ENCODE measurements at places on chromosomes 11 and 22.

DNA sequence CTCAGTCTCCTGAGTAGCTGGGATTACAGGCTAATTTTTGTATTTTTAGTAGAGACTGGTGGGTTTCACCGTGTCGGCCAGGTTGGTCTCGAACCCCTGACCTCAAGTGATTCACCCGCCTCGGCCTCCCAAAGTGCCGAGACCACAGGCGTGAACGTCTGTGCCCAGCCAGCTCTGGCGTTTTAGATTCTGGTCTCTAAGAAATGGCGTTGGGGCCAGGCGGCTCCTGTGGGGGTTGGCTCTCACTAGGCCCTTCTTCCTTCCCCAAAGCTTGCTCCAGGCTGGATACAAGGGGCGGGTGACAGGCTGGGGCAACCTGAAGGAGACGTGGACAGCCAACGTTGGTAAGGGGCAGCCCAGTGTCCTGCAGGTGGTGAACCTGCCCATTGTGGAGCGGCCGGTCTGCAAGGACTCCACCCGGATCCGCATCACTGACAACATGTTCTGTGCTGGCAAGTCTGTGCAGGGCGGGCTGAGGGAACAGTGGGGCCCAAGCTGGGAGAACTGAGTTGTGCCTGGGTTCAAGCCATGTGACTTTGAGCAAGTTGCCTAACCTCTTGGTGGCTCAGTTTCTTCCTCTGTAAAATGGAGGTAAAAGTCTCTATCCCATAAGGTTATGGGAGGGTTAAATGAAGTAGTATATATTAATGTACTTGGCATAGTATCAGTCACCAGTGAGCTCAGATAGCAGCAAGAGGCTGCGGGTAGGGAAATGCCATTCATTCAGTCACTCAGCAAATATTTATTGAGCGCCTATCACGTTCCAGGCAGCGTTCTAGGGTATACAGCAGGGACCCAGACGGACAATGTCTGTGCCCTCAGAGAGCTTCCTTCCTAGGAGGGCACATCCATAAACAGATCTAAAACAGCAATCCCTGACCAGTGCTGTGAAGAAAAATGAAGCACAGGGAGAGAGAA, 10.4 kb downstream of the F2 start:
- no peak for DNase-seq

DNA sequence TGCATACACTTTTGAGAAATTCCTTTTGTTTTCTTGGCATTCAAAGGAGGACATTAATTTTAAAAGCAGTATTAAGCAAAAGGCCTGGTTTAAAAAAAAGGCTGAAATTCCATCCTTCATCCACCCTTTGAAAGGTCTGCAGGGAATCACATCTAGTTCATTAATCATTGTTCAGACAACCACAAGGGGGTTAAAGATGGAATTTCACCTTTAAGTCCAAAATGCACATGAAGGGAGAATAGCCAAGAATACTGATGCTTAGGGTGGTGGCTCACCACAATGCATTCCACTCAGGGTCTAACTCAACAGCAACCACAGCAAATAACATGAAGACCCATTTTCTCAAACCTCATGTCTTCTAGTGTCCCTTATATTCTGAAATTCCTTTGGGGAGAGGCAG, 256.9 kb downstream of the CADM1 start:
- DNase-seq: no peak

DNA sequence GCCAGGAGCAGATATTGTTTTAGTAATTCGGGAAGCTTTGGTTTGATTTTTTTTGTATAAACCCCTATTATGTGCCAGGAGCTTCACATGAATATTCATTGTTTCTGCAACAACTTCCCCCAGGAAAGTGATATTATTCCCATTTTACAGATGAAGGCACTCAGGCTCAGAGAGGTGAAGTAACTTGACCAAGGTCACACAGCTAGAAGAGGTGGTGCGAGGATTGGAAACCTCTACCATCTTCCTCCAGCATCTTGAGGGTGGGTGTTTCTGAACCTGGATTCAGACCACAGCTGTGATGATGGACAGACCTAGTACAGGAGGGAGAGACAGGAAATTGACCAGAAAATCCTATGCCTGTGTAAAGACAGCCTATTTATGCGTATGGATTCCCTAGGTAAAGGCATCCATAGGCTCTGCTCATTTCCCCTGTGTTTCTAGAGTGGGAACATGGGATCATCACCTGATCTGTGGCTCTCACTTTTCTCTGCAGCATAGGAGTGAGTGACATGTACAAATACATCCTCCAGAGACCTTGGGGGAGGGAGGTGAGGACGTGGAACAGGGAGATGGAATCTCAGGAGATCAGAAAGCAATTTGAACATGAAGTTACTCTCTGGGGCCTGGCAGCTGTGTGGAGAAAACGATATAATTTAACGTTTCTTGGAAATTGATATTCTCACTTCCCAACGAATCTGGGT, 81.4 kb downstream of the TSPAN18 start:
- DNase-seq: no peak

DNA sequence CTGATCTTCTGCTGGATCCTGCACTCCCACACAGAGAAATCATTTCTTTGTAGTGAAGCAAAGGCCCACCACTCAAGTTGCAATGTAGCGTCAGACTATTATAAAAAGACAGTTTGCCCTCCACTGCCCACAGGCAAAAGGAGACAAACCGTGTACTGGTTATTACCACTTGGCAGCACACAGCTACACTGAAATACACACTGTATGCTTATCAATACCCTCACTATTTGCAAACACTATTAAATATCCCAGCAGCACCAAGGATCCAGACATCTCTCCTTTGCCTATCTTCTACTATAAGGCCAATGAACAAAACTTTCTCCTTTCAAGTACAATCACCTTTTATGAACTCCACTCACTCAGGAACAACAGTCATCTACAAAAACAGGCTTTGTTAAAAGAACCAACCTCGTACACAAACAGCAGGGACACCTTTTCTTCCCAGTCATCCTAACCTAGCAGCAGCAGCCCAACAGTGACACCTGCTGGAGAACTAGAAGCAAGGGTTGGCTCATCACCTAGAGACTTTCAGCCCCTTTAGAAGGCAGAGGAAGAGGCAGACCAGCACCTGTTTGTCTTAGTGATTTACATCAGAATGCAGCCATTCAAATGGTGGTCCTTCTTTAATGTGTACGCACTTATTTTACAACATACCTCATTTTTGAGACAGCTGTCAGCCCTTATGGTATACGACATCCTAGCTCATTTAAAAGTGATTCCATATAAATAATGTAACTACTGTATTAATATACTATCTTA, 56.1 kb downstream of the AMBRA1 start:
- DNase-seq: peak; percentile 77

DNA sequence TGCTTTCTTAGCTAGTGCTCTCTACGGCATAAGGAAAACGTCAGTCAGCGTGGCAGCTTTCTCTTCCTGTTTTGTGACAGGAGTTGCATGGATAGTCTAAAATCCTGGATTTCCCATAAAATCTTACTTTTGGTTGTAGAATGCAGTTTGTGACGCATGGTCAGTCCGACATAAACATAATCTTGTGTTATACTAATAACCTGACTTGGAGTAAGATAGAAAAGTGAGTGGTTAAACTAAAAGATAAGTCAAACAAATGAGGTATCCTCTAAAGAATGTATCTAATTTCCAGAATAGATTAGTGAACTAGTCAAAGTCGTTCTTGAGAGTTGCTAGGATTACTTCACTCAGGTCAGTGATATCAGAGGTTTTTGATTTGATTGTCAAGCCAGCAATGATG, 157.6 kb downstream of the PGR start:
- DNase-seq: no peak

DNA sequence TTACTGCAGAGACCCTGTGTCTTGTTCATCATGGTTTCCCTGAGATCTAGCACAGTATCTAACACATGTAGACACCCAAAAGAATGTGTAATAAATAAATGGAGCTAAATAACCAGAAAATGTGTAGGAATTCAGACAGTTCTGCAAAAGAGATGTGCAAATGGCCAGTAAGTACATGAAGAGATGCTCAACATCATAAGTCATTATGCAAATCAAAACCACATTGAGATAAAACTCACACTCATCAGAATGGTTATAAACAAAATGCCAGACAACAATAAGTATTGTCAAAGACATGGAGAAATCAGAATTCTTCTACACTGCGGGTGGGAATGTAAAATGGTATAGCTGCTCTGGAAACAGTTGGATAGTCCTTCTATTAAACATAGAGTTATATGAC, 88.5 kb downstream of the RBFOX2 start:
- DNase-seq: no peak

DNA sequence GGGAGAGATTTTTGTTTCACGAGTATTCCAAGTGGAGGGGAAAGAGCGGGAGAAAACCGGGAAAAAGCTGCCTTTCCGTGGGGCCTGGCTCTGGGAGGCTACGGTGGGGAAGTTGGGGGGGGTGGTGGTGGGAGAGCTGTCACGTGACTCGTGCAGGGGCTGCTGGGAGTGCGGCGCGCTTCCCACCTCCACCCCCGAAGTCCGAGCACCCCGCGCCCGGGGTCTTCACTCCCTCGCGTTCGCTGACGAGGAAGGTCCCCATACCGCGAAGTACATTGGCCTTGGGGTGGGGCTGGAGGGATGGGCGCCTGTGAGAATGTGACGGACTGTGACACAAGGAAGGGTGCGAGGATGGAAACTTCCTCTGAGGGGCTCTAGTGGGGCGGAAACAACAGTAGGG, at the start of gene TEX12:
Gene TEX12, plus strand, starts transcription at position 228 of the 400 bp plus-strand sequence. CDS start 1,897 bp downstream, outside the sequence.
- no peak for DNase-seq

GRCh38 chr11:118135051-118135795, 17.4 kb downstream of the SCN4B start:
- DNase-seq: no peak

DNA sequence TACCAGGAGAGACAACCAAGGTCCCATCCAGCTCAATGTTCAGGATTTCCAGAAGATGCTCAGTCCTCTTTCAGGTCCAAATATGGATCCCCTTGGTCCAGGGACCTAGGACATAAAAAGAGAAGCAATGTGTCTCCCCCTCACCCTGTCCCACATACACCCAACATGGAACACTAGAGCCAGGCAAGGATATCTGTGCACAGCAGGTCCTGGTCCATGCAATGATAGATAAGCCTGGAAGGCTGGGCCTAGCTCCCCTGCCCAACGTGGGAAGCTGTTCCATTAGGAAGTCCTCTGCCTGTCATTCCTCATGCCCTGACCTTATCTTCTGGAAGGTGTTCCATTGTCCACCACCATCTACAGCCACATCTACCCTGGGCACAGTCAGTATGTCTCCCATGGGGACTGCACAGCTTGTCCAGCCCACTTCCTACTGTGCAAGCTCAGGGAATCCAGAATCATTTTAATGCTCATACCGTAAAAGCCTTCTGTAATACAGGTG, 1434.8 kb downstream of the TBC1D22A start:
- DNase-seq: no peak

GRCh38 chr22:33519071-33519973, 401.0 kb downstream of the LARGE1 start:
- DNase-seq: no peak

GRCh38 chr22:28435982-28436381, 243.7 kb downstream of the TTC28 start:
- DNase-seq: no peak

DNA sequence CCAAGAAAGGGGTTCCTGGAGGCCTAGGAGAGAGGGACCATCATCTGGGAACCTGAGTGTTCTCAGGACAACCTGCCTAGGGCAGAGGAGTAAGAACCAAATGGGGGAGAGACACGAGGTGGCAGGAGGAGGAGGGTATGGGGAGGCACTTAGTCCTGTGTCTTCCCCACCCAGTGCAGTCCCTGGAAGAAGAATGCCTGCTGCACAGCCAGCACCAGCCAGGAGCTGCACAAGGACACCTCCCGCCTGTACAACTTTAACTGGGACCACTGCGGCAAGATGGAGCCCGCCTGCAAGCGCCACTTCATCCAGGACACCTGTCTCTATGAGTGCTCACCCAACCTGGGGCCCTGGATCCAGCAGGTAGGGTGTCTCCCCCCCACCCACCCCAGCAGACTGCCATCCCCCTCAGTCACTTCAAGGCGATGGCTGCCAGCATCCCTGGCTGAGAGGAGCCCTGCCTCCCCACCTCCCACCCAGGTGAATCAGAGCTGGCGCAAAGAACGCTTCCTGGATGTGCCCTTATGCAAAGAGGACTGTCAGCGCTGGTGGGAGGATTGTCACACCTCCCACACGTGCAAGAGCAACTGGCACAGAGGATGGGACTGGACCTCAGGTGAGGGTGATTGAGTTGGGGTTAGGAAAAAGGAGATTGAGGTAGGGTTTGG, 3.7 kb upstream of the INPPL1 start:
- DNase-seq: no peak

GRCh38 chr22:37624017-37624365, 15.4 kb downstream of the GGA1 start:
- no peak for DNase-seq

GRCh38 chr11:120517390-120517761, 5.8 kb downstream of the GRIK4 start:
- DNase-seq: no peak

- no peak for DNase-seq
Measured at GRCh38 chr22:44256085-44256484, 56.7 kb downstream of the SHISAL1 start.

- no peak for DNase-seq
Measured at GRCh38 chr11:26762089-26762488, 40.2 kb upstream of the SLC5A12 start.

DNA sequence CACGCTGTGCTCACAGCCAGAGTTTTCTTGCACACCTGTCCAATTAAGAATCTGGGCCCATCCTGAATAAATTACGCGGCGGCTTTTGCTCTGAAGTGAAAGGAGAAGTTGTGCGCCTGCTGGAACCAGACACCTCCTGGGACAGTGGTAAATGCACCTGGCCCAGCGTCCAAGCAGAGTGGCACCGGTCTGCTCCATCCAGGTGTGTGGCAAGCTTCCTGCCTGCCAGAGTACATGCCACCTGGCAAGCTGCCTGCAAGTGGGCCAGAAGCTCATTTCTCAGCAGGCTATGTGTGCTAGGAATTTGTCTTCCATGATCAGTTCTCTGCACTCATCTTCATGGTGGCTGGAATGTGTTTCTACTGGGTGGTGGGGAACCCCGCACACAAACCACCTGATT, 660.6 kb downstream of the ETS1 start:
- DNase-seq: peak; percentile 64

- DNase-seq: peak; percentile 16
Measured at GRCh38 chr11:7892840-7893254, 38.2 kb downstream of the OR10A6 start.

GRCh38 chr11:27696961-27697360, 3.3 kb downstream of the BDNF start:
- DNase-seq: no peak

- no peak for DNase-seq
Measured at GRCh38 chr22:45814198-45814597, 142.6 kb downstream of the ATXN10 start.

- no peak for DNase-seq
Measured at GRCh38 chr22:43554259-43554636, 142.4 kb downstream of the MPPED1 start.

All from COR-L47 (cell line).